ENCODE measurements at places on chromosomes 2 and 18. TPM values are rescaled to one million over a fixed set of nuclear protein-coding genes. Genes with fewer than 3 reads are reported as not detected.

DNA sequence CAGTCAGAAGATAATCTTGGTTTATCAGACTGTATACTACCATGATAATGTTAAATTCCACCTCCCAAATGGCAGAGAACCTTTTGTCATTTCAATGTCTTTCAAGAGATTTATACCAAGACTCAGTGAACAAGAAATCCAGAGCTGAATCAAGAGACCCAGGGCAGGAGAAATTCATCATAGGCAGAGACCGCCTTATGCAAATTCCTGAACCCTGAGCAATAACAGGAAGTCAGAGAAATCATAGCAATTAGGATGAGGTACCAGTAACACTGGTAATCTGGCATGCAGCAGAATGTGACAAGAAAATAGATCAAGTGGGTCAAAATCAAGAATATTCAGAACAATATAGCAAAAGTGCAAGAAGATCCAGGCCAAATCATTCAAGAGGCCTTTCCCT lies 412.4 kb upstream of the LRATD1 start:
- DNase-seq: no peak

DNA sequence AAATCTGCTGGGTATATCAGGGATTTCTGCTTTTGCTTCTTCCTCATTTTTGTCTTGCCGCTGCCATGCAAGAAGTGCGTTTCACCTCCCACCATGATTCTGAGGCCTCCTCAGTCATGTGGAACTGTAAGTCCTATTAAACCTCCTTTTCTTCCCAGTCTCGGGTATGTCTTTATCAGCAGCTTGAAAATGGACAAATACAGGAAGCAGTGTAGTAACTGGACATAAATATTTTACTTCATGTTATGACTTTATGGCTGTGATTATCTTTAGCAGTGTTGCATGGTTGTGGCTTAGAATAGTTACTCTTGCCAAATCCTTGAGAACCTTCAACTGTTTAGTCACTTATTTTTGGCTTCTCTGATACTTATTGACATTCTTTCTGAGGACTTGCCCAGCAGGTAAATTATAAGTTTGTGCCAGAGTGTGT lies 66.2 kb upstream of the DLX2 start:
- peak; percentile 42 for DNase-seq

GRCh38 chr2:180985771-180986395 lies 5.5 kb downstream of the UBE2E3 start:
- DNase-seq: no peak

DNA sequence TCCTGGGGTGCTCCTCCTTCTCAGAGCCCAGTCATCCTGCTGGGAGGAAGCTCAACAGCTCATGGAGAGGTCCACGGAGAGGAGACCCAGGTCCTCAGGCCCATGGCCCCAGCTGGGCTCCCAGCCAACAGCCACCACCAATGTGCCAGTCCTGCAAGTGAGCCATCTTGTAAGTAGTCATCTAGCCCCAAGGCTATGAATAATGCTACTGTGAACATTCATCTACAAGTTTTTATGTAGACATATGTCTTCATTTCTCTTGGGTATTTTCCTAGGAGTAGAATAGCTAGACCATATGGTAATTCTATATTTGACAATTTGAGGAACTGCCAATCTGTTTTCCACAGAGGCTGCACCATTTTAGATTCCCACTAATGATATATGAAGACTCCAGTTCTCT lies 166.1 kb downstream of the MTCL1 start:
- DNase-seq: peak; percentile 92

DNA sequence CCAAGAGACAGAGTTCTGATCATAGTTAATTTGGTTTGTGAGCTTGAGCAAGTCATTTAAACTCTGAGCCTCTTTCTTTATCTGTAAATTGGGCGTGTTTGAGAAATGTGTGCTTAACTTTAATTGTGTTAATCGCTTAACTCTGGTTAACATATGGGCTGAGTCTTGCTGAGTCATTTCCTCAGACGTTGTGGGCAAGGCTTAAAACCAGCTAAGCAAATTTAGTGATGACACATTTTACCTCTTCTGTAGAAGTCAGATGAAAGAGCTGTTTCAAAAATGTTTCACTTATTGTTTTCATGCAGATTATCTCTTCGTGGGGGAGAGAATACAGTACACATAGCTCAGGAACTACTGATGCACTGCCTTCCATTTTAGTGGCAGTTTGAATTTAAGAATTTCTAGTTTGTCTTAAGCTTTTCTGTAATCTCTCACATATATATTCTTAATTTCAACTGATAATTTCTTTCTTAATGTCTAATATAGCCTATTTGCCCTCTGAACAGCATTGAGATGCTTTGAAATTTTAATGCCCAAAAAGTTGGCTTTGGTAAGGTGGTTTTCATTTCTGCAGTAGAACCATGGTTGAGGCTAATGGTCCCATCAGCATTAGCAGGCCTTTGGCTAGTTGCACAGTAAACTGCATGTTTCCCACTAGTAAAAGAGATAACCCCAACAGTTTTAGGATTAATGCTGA lies 34.9 kb downstream of the RAB10 start:
- peak; percentile 88 for DNase-seq

DNA sequence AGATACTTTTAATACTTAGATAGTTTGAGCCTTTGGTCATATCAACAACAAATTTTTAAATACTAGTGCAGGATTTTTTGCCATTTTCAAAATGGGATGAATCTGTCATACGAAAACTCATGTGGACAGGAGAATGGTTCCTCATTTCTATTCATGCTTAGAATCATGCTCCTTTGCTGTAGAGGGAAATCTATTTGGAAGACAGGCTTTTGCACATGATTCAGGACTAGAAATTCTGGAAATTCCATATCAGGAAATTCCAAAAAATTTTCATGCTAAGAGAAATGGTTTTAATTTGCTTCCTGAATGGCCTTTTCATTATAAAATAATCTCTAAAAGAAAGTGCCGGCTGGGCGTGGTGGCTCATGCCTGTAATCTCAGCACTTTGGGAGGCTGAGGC lies 39.3 kb downstream of the MOGAT1 start:
- DNase-seq: no peak

DNA sequence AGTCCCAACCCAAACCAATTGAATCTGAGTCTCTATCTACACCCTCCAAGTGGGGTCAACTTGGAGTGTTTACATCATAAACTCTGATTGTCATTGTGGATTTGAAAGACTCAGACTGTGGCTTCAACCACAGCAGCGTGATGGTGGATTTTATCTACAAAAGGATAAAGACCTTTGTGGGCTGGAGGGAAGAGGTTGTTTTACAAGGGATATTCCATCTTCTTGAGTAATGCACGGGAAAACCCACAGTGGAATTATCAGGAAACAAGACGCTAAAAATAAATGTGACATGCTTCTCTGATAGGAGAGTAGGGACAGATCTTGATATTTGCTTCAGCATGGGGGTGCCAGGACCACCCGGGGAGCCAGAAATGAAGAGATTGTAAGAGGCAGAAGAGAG lies 93.5 kb downstream of the LPIN1 start:
- DNase-seq: peak; percentile 60

DNA sequence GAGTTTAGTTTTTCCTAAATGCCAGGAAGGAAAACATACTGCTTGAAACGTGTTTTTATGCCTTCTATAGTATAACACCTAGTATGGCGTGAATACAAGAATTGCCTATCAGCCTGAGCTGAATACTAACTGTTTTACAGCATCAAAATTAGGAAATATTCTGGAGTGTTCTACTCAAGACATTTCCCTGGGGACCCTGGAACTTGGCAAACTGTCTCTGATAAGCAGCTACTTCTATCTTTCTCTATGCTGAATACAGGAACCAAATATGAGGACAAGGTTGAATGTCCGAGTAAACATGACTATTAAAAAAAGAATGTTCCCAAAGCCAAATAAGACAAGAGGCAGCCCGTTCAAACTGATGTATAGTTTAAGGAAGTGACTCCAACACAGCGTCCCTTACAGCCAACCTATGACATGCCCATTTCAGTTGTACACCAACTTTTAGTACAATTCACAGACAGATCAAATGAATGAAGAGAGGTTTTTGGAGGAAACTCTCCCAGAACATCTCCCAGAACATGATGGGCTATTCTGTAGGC lies 951.3 kb upstream of the ACVR2A start:
- no peak for DNase-seq

- no peak for DNase-seq
These were observed 54.9 kb downstream of the TET3 start for GRCh38 chr2:74039611-74040010.

- peak; percentile 92 for DNase-seq
These were observed 112.8 kb downstream of the GULP1 start for GRCh38 chr2:188404341-188405004.

GRCh38 chr2:171762879-171763573 lies 75.8 kb downstream of the DYNC1I2 start:
- DNase-seq: peak; percentile 60

- DNase-seq: peak; percentile 22
These were observed 83.3 kb downstream of the MALT1 start for GRCh38 chr18:58754544-58755068.

DNA sequence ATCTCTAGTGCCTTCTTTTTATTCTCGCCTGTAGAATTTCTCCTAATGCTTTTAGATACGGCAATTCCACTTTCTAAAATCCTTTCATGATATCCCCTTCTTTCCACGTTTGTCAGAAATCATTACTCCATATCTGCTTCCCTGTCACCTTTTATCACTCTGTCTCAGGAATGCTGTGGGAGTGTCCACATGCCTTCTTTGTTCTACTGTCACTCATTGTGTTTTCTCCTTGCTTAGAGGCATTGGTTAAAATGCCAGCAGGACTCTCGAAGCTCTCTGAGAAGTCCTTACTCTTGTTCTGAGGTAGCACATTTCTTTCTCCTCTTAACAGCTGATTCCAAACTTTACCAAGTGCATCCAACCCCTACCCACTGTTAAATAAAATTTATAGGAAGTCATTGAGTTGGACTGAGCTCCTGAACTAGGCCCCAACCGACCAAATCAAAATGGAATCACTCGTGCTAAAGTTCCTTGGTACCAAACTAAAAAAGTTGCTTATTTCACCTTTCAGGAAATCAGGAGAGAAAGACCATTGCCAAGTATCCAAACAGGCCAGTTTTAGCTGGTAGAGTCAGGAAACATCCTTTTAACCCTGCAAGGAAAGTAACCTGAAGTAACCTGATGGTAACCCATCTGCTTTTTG lies 10.6 kb upstream of the GALNT5 start:
- DNase-seq: peak; percentile 73

- DNase-seq: no peak
These were observed 124.9 kb downstream of the ARHGAP15 start for GRCh38 chr2:143254110-143254509.

- DNase-seq: no peak
These were observed 22.5 kb downstream of the CYTIP start for GRCh38 chr2:157421331-157421944.

- no peak for DNase-seq
These were observed 562.8 kb downstream of the TNS1 start for GRCh38 chr2:217440000-217440399.

GRCh38 chr18:64659196-64659595 lies 510.3 kb upstream of the LINC00305 start:
- DNase-seq: no peak

- peak; percentile 56 for DNase-seq
These were observed 7.3 kb upstream of the PRLH start for GRCh38 chr2:237558961-237559641.

GRCh38 chr2:203887677-203888076 lies 20.1 kb downstream of the CTLA4 start:
- DNase-seq: no peak

GRCh38 chr2:42872721-42873120 lies 80.3 kb upstream of the HAAO start:
- no peak for DNase-seq

GRCh38 chr18:63146828-63147409 lies 172.7 kb downstream of the BCL2 start:
- no peak for DNase-seq

- DNase-seq: peak; percentile 56
These were observed 16.5 kb upstream of the PSD4 start for GRCh38 chr2:113157118-113157896.

Gene NOTO
- total RNA-seq: not detected

Gene CDCA7
- 16.6 TPM for total RNA-seq

Gene CRYBA2
- not detected for total RNA-seq

Gene ZNF385B
- total RNA-seq: not detected

Gene ACTG2
- 0.89 TPM for total RNA-seq

Gene ACVR2A
- 1.4 TPM for total RNA-seq

Gene MSTN
- total RNA-seq: 1.2 TPM

Gene LOXHD1
- total RNA-seq: not detected

Gene PDE11A
- 0.49 TPM for total RNA-seq

Gene LYPD6
- 11.3 TPM for total RNA-seq

Gene OTOS
- total RNA-seq: not detected

Gene DCC
- total RNA-seq: not detected

Gene MPP4
- 5.9 TPM for total RNA-seq

Gene IL36RN
- not detected for total RNA-seq

Gene IGFBP2
- 7.6 TPM for total RNA-seq

Gene CD8B2
- 0.10 TPM for total RNA-seq

Gene HOXD1
- not detected for total RNA-seq

Gene ARHGEF4
- 0.10 TPM for total RNA-seq

Data from M059J (cell line).